ENCODE measurements at places on chromosomes 1 and 21. TPM values are rescaled to one million over a fixed set of nuclear protein-coding genes. Genes with fewer than 3 reads are reported as not detected.

The KCTD3 gene
- total RNA-seq: 31.0 TPM

The CRYAA gene
- not detected for total RNA-seq

The ITLN2 gene
- 3.0 TPM for total RNA-seq

The GPATCH2 gene
- total RNA-seq: 20.5 TPM

The RGS8 gene
- total RNA-seq: not detected

The GNAT2 gene
- total RNA-seq: not detected

The DMBX1 gene
- not detected for total RNA-seq

The GOLT1A gene
- total RNA-seq: not detected

DNA sequence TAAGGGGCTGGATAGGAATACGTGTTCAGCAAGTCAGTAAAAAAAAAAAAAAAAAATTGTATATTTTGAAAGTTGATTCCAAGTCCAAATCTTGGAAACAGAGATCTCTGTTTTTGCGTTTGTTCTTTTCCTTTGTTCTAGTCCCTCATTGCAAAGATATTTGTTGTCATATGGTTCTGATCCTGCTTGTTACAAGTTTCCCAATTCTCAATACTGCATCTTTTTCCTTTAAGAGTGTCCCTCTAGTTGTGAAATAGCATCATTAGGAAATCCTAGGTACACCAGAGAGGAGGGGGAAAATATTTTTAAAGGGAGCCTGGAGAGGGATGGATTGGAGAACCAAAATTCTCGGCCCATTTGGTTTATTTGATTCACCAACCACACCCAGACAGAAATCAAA lies 152.2 kb upstream of the C1orf105 start:
- no peak for DNase-seq

GRCh38 chr21:37792046-37792445 lies 124.2 kb downstream of the KCNJ6 start:
- no peak for DNase-seq

DNA sequence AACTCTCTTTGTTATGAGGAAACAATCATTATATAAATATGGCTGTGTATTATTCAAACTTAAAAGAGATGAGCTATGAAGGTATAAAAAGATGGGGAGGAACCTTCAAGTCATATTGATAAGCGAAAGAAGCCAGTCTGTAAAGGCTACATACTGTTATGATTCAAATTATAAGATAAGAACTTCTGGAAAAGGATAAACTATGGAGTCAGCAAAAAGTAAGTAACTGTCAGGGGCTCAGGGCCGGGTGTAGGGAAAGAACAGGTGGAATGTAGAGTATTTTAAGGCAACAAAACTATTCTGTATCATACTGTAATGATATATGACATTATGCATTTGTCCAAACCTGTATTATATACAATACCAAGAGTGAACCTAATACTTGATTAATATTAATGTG lies 573.1 kb upstream of the ZRANB2 start:
- no peak for DNase-seq

GRCh38 chr1:246095443-246095842 lies 411.6 kb downstream of the SMYD3 start:
- DNase-seq: no peak

GRCh38 chr1:14334336-14335176 lies 263.9 kb upstream of the KAZN start:
- no peak for DNase-seq

DNA sequence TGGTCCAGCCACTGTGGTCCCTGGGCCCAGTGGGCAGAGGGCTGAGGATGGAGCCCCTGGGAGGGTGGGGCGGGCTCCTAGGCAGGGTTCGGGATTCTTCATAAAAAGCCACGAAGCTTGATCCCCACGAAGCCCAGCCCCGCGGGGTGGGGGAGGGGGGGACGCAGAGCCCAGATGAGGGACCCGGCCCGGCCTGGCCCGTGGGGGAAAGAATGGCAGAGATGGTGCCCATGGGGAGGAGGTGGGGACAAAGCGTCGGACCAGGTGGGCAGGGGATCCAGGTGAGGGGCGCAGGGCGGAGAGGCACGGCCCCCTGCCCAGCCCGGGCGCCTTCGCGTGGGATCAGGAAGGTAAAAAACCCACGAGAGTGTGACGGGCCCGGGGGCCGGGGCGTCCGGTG lies 6.0 kb upstream of the SMIM12 start:
- no peak for DNase-seq

DNA sequence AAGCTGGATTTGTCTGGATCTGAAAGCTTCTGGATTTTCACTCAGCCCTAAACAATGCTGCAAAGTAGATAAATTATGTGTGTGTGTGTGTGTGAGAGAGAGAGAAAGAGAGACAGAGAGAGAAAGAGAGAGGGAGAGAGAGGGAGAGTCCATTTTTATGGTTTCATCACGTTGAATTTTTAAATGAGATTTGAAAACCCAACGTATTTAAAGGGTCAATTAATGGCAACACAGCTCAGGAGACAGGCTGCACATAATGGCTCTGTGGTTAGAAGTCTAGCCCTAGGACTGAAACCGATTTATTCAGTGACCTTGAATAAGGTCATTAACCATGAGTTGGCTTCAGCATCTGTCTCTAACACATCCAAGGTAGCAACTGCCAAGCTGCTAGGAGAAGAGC lies 35.3 kb upstream of the FMN2 start:
- DNase-seq: no peak

DNA sequence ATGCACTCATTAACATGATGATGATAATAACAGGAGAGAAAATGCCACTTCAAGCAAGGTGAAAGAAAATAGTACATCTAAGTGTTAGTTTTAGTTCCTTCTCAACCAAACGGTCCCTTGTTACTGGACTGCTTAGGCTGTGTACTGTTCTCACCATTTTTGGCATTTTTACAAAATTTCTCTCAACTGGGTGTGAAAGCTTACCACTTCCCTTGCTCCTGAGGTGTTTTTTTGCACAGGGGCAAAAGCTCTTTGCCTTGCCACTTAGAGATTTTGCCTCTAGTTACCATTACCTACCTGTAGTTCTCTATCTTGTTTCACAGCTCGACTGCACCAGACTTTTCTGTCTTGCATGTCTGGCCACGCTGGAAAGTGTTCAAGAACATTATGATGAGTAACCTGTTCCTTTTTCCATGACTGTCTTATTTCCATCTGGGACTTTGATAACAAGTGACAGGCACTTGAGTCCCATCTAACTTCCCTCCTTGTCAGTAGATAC lies 10.7 kb downstream of the NEK7 start:
- DNase-seq: no peak

DNA sequence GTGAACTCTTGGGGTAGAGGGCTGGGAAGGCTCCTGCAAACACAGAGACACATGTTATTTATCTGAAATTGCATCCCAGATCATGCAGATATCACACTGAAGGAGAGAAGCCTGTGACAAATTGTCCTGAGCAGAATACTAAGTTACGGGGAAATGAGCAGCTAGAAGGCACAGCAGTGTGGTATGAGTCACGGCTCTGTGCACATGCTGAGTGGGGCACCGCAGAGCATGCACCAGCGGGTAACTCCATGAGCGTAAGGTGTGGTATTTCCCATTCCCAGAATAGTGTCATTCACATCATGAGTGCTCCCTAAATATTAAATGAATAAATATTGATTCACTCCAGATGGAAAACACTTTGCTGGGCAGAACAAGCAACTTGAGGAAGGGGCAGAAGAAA lies 21.3 kb upstream of the FCRL2 start:
- DNase-seq: no peak

DNA sequence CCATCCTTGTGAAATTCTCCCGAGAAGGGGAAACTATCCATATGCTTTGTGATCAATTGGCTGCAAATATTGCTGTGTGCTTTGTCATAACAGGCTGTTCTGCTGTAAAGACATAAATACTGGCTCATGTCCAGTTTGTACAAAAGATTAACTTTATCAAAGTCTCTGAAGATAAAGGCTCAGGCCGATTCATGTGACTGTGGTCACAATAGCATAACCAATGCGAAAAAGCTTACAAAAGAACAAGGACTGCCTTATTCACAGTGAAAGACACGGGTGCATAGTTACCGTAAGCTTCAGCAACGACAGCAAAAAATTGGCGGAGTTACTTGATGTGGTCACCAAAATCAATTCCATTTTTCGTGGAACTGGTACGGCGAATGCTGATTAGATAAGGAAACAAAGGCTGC lies 173.6 kb upstream of the CHRM3 start:
- DNase-seq: no peak

DNA sequence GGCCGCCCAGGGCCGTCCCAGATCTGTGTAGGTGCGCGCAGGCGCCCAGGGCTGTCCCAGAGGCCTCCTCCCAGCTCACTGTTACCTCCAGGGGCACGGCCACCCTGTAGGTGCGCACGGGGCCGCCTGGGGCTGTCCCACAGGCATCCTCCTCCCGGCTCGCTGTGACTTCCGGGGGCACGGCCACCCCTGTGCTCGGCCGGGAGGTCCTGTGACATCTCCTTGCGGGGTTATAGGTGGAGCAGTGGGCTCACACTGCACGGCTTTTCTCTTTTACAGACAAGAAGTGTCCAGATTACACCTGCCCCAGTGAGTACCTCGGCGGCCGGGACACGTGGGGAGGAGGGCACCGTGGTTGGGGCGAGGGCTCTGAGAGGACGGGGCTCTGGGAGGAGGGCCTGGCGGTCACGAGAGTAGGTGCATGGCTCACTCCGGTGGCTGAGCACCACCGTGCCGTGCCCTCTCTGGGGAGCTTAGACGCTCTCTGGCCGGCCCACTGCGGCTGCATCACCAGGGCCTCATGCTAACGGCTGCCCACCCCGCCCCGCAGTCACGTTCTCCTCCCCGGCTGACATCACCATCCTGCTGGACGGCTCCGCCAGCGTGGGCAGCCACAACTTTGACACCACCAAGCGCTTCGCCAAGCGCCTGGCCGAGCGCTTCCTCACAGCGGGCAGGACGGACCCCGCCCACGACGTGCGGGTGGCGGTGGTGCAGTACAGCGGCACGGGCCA lies 21.4 kb downstream of the COL6A1 start:
- DNase-seq: no peak

GRCh38 chr1:200400556-200400955 lies 9.3 kb downstream of the ZNF281 start:
- no peak for DNase-seq

DNA sequence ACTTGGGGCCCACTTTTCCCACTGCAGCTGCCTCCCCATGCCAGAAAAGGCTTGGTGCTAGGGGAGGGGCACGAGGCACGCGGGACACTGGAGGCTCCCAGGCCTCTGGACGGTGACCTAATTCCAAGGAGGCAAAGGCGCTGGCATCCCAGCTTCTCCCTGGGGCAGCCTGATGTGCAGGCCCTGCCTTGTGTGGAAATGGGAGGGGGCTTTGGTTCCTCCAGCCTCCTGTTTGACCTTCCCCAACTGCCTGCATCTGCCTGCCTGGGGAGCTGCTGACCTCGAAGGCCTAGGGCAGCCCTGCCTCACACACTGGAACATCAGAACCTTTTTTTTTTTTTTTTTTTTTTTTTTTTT lies 39.9 kb downstream of the KIAA1614 start:
- no peak for DNase-seq

- no peak for DNase-seq
Measured at GRCh38 chr1:212545941-212546635, 62.5 kb upstream of the ATF3 start.

DNA sequence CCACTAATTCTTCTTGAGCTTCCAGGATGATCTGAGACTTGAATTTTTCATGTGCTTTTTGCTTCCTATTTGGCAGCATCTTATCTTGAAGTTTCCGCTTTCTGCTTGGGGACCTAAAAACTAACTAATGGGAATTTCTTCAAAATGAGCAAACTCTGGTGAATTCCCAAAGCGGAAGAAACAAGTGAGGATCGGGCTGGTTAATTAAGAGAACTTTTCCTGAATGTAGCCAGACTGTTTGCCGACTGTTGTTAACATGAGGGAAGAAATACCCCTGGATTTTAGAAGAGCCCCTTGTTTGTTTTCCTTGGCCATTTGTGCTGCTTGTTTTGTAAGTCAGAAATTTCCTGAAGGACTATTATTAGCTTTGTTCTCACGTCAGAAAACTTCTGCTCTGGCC lies 6.1 kb upstream of the SELE start:
- DNase-seq: no peak

- no peak for DNase-seq
Measured at GRCh38 chr1:35958558-35958957, 27.7 kb downstream of the AGO3 start.

DNA sequence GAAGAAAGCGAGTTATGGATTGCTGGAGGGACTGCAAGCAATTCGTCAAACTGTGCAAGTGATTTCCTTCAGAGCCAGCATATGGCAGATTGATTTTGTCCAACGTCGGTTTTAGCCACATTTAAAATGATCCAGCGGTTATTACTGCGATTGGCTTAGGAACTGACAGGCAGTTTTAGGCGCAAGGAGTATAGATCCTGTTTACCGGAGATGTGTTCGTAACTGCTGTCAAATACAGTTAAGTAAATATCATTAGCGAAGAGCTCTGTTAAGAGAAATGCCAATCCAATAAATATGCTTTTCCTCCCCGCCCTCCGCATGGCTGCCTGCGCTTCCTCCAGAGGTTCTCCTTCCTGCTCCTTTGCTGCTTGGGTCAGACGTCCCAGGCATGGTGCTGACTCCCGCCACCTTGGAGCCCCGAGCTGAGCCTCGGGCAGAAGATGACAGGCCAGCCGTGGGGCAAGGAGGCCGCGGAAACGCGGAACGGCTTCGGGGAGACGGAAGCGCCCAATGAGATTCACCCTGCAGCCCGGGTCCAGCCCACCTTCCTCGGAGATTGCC lies 9.4 kb upstream of the BARHL2 start:
- no peak for DNase-seq

DNA sequence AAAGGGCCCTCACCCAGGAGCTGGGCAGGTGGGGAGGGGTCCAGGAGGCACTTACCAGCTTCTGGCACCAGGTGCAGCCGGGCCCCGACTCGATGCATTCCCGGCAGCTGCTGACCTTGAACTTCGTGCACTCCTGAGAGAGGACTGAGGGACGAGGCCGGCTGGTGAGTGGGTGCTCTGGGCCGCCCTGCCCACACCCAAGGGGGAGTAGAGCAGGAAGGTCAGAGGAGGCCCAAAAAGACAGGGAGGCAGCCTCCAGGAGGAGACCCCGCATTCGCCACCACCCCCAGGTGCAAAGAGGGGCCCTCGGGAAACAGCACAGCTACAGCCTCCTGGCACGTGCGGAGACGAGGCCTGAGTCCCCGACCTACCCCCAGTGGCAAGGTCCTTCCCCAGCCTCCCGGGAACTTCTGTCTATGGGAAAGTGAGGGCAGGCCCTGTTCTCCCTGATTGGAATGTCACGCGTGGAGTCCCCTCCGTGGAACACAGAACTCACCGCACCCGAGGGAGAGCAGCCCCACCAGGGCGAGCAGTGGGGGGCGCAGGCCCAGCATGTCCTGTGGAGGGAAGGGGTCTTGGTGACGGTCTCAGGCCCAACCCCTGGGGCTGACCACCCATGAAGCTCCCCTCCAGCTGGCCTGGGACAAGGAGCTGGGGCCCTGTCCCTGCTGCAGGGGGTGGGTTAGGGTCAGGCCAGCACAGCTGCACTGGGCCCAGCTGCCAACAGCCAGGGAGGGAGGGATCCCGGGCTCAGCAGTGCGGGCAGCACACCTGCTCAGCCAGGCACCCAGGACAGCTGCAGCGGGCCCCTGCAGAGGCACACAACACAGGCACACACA lies 10.3 kb downstream of the ITGB2 start:
- no peak for DNase-seq

DNA sequence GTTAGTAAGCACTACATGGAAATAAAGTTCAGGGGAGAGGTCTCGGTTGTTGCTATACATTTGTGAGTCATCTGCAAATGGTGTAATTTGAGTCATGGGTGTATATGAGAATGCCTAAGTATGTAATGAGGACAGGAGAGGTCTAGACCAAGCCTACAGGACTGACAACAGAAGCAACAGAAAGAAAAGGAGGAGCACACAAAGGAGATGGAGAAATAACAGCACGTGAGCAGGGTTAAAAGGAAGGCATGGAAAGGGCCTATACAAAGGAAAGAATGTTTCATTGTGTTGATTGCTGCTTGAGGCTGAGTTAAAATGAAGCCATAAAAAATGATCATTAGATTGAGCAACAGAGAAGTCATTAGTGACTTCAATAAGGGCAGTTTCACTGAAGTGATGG lies 28.0 kb upstream of the PRKAA2 start:
- DNase-seq: no peak
